ENCODE measurements at places on chromosomes 6 and 20.

DNA sequence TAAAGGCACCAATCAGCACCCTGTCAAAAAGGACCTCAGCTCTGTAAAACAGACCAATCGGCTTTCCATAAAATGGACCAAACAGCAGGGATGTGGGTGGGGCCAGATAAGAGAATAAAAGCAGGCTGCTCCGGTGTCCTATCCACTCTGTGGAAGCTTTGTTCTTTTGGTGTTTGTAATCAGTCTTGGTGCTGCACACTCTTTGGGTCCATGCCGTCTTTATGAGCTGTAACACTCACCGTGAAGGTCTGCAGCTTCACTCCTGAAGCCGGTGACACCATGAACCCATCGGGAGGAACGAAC is 7.3 kb upstream of the PXDC1 start:
- DNase-seq: no peak

DNA sequence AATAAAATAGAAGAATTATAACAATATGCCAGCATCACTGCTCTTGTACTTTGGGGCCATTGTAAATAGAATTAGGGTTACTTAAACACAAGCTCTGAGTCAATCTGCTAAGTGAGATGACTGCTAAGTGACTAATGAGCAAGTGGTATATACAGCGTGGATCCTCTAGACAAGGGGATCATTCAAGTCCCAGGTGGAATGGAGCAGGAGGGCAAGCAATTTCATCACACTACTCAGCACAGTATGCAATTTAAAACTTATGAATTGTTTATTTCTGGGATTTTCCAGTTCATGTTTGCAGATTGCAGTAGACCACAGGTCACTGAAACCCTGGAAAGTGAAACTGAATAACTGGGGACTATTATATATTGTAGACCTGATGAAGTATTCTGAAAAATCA is 235.3 kb downstream of the BTBD3 start:
- no peak for DNase-seq

DNA sequence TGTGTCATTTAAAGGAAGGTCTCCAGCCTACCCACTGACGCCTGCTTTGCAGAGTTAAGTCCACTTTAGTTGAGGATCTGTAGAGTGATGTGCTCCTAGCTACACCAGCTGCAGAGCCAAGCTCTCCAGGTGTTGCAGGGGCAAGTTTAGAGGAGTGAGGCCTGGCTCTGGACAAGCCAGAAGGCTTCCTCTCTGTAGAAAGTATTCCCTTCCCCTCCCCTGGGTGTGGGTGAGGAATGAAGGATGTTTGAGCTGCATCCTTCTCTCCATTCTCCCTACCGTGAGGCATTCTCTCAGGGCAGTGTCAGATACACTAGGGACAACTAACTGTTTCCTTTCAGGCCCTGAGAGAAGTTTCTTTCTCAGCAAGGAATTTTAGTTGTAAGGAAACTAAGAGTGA is 66.5 kb downstream of the ELOVL5 start:
- no peak for DNase-seq

DNA sequence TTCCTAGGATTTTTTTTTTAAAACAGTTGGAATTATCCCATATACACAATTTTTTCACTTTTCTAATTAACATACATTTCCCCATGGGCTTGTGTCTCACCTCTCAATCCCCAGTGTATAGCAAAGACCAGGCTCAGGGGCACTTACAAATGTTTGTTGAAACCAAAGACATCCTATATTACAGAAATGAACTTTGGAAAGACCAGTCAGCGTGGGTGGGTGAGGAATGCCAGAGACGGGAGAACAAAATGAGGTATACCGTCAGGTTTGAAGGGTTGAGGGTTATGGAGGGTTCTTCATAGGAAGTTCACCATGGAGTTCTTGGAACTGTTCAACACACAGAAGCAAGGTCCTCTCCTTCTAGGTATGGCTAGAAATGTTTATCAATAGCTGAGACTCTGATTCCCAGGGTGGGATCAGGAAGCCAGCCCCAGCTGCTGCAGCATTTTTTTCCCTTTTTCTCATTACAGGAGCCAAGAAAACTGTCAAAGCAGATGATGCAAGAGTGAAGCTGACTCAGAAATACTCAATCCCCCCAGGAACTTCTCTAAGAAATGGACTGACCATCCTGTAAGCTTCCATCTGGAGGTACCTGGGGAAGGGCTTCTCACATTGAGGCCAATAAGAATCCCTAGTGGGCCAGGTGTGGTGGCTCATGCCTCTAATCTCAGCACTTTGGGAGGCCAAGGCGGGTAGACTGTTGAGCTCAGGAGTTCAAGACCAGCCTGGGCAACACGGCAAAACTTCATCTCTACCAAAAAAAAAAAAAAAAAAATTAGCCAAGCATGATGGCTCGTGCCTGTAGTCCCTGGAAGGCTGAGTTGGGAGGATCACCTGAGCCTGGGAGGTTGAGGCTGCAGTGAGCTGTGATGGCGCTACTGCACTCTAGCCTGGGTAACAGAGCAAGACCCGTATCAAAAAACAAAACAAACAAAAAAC is 15.9 kb upstream of the TBC1D20 start:
- no peak for DNase-seq

- no peak for DNase-seq
Measured at GRCh38 chr6:162913206-162913605, 185.4 kb downstream of the PACRG start.
